ENCODE measurements at places on chromosomes 3 and 15.

- DNase-seq = no peak
Observed at GRCh38 chr15:99645951-99646350, 80.2 kb downstream of the MEF2A start.

GRCh38 chr3:84680700-84681099 is 278.1 kb upstream of the CADM2 start:
- DNase-seq = no peak

DNA sequence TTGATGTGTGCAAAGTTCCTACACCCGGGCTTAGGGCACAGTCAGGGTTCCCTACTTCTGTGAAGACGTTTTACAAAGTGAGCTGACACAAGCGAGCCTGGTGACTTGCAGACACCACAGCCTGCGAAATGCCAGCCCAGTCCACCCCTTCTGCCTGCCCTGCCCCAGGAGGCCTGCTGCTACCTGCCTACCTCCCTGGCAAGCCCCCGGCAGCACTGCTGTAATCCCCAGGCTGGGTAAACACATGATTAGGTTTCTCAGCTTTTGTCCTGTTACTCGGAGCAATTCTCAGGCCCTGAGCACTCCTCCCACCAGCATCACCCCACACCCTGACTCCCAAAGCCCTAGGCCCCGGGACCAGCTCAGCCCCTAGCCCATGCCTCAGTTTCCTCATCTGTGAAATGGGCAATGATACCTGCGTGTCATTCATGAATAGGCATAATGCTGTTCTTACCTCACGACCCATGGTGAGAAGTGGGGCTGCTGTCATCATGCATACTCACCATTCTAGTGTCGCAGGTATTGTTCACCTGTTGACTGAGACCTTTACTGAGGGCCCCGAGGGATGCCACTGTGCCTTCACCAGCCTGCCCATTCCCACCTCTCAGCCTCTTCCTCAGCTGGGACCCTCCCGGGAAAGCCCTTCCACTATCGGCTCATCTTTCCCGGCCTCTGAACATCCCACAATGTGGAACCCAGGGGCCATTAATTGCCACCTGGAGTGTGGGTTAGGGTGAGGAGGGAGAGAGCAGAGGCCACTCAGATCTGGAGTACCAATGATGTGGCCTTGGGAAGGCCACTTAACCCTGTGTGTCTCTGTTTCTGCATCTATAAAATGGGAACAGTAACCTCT is 31.5 kb upstream of the SLC6A6 start:
- no peak for DNase-seq

DNA sequence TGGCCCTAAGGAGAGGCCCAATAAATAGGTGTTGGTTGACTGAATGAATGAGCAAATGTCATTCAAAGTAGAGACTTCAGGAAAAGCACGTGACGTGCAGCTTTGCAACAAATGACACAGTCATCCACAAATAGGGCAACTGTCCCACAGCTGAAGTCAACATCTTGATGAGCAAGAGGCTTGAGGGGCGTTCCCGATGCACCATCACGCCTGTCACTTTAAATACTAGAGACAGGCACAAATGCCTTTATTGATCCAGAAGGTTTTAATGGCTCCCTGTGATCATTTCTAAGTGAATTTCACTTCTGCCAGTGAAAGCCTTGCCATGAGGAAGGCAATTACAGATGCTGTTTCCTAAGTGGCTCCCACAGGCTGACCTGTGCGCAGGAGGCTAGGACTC is 43.6 kb downstream of the ABTB1 start:
- DNase-seq = no peak

GRCh38 chr3:32334675-32335074 is 57.0 kb upstream of the CMTM7 start:
- DNase-seq = peak; percentile 59

DNA sequence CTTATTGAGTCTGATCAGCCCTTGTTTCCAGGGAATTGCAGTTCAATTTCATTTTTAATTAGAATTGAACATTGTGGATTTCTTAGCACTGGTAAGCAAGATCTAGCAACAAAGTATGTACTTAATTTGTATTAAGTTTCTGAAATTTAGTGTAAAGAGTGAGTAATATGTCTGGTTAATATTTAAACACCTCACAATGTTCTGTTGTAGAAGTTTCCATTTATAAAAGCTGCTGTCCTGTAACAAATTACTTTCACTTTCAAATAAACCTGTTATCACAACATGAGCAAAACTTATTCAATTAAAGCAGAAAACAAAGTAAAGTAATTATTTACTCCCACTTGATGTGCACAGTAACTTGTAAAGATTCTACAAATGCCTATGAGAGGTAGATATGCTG is 448.5 kb downstream of the NAALADL2 start:
- no peak for DNase-seq

- no peak for DNase-seq
Observed at GRCh38 chr15:83046558-83047127, 20.4 kb downstream of the BTBD1 start.

DNA sequence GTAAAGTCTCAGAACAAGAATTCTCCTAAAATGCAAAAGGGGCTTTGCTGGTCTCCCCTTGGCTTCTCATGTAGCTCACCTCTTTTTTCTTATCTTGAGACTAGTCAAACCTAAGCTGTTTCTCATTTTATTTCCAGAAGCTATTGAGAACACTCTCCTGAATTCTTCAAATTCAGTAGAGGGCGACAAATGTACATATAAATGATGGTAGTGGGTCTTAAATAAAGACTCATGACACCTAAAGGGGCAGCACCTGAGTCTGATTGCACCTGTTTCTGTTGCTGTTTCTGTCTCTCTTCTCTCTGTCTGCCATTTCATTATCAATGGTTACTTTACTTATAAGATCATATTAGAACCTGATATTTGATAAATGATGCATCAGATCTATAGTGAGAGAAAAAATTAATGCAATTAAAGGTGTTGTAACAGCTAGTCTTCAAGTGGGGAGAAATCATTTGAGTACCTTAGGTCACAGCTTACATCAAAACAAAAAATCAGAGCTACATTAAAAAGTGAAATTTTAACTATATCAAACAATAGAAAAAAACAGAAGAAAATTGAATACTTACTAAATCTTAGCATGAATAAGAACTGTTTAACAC is 7.0 kb downstream of the ADIPOQ start:
- peak; percentile 13 for DNase-seq

- DNase-seq = no peak
Observed at GRCh38 chr3:196975349-196975748, 6.7 kb upstream of the PIGZ start.

GRCh38 chr3:121482660-121483059 is 63.1 kb downstream of the POLQ start:
- DNase-seq = no peak

GRCh38 chr15:73940061-73940981 is 14.1 kb downstream of the LOXL1 start:
- DNase-seq = no peak

- no peak for DNase-seq
Observed at GRCh38 chr15:96362011-96362754, 31.7 kb downstream of the NR2F2 start.

DNA sequence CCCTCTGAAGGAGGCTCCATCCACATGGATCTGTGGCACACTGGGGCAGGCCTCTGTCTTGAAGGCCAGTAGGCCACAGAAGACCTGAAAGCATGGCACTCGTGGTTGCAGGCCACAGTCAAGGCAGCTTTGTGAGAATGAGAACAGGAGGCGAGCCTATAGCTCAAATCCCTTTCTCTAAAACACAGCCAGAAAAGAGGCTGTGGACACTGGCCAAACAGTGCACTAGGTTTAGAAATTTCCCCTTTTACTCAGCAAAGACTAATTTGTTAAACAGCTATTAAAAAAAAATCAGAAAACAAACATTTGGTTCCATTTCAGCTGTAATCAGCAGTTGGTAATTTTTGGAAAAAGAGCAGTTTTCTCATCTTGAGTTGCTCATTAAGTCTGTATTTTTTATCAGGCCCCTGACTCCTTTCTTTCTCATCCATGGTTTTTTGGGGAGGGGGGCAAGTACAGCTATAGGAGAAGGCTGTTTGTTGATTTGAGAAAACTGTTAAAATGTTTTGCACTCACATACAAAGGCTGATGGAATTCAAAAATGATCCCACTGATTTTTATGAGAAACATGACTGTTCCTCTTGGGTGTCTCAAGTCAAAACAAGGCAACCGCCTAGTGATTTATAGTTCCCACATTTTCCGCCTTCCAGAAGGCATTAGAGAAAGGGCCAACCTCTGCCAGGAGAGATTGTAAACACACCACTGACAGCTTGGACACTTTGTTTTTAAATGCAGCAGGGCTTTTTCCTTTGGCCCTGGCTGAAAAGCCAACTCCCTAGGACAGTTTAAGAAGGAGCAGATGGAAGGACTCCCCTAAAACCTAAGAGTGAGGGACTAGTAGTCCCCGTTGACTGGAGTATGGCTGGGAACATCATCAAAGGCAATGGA is 28.1 kb downstream of the PARP16 start:
- DNase-seq = no peak

GRCh38 chr3:58065700-58066167 is 57.5 kb downstream of the FLNB start:
- no peak for DNase-seq

- DNase-seq = no peak
Observed at GRCh38 chr3:154244644-154245043, 79.6 kb downstream of the DHX36 start.

- no peak for DNase-seq
Observed at GRCh38 chr15:89767411-89767915, 8.7 kb upstream of the MESP2 start.

DNA sequence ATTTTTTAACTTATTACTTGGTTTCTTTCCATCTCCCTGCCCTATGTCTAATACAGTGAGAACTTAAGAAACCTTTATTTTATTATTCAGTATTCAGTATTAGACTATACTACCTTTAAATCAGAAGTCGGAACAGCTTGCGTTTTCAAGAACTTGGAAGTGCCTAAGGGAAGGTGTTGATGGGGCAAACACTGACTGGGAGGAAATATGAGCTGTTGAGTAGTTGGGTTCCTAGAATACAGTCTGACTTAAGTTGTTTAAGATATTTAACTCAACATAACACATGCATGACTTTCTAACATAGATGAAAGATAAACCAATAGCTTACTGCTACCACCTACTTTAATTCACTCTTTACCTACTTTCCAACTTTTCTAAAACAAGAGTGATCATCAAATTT is 1048.1 kb downstream of the ROBO2 start:
- no peak for DNase-seq

DNA sequence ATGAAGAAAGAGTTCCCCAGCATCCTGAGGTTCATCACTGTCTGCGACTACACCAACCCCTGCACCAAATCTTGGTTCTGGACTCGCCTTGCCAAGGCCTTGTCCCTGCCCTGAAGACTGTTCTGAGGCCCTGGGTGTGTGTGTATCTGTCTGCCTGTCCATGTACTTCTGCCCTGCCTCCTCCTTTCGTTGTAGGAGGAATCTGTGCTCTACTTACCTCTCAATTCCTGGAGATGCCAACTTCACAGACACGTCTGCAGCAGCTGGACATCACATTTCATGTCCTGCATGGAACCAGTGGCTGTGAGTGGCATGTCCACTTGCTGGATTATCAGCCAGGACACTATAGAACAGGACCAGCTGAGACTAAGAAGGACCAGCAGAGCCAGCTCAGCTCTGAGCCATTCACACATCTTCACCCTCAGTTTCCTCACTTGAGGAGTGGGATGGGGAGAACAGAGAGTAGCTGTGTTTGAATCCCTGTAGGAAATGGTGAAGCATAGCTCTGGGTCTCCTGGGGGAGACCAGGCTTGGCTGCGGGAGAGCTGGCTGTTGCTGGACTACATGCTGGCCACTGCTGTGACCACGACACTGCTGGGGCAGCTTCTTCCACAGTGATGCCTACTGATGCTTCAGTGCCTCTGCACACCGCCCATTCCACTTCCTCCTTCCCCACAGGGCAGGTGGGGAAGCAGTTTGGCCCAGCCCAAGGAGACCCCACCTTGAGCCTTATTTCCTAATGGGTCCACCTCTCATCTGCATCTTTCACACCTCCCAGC is 2.9 kb downstream of the MYD88 start:
- no peak for DNase-seq

GRCh38 chr15:101264011-101264410 is 12.2 kb upstream of the CHSY1 start:
- DNase-seq = no peak

GRCh38 chr15:56964182-56964581 is 45.7 kb downstream of the TCF12 start:
- peak; percentile 5 for DNase-seq

DNA sequence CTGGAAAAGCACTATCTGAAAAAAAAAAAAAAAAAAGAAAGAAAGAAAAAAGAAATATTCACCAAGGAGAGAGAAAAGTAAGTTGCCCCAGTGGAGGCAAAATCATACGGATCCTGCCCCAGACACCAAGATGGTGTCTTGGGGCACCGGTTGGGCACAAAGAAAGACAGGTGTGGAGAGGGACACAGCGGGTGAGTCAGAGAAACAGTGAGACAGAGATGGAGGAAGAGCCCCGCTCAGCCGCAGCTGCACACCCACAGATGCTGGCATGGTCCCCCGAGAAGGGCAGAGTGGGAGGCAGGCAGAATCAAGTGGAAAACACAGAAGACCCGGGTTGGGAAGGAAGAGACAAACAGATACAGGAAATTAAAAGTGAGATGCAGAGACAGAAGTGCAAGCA is 129.7 kb upstream of the SMAD3 start:
- DNase-seq = no peak

DNA sequence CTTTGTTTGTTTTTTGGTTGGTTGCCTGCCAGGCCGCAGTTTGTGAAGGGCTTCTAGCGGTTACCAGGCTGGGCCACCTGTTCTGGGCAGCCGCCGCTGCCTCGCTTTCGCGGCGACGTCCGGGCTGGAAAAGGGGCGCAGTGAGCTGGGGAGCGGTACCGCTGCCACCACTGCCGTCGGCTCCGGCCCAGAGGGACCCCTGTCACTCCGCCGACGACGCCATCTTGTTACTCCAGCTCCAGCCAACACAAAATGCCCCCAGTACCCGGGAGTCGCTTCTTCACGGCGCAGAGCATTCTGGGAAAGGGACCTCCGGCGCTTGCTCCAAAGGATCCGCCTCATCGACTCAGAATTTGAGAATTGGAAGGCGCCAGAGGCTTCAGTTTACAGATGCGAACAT is 238.8 kb downstream of the CDIN1 start:
- DNase-seq = no peak

GRCh38 chr15:80070840-80071239 is 11.4 kb downstream of the ZFAND6 start:
- no peak for DNase-seq

GRCh38 chr3:149131589-149131988 is 2.2 kb downstream of the HPS3 start:
- no peak for DNase-seq

DNA sequence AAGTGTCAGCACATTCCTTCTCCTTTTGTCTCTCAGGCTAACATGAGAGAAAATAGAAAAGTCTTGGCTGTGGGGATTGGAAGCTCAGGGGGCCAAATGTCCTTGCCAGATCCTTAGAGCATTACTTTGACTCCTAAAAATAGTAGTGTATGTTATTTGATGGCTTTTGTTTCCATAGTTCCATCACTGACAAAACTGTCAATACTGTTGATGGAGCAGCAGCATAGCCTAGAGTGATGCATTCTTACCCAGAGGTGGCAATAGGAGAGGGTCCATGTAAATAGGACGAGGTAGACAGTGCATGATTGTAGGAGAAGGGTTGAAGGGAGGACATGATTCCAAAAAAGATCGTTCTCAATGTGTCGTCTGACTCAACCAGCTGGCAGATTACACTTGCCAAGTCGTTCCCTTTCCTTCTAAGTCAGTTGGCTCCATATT is 282.7 kb upstream of the TPRG1 start:
- no peak for DNase-seq
